Islet precursor cell (in vitro differentiated cells): ENCODE measurements at places on chromosomes 5 and 9.

GRCh38 chr5:123756816-123757215, 244.8 kb downstream of the CSNK1G3 start:
- no peak for DNase-seq

GRCh38 chr9:33202552-33203201, 35.5 kb upstream of the B4GALT1 start:
- no peak for DNase-seq

DNA sequence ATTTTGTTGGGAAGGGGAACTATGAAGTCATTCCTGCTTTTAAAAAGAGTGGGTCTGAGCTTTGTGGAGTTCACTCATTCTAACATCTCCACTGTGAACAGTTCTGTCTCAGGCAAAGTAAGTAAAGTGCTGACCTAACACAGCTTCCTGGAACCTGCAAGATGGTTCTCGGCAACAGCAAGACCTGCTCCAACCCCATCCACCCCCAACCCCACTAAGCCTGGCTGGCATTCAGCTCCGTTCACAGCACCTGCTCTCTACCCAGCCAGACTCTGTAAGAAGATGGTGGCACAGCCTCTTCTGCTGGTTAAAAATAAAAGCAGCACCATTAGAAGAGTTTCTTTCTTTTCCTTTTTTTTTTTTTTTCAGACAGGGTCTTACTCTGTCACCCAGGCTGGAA, 42.0 kb downstream of the EPB41L4B start:
- peak; percentile 37 for DNase-seq

GRCh38 chr9:33698267-33698666, 97.1 kb upstream of the PRSS3 start:
- no peak for DNase-seq

DNA sequence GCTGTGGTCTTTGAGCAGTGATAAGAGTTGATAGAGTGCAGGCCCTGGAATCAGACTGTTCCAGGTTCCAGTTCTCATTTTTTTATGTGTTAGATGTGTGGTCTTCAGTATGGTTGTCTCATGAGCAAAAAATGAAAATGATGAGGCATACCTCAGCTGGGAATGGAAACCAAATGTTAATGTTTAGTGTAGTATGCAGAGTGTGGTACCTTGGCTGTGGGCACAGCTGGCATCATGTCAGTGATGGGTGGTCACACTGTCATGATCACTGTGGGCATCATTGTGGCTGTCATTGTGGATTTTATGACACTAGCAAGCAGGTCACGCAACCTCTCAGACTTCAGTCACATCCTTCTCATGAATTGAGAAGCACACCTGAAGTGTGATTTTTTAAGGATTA, 6.4 kb downstream of the ABLIM3 start:
- no peak for DNase-seq

GRCh38 chr5:88716101-88716500, 166.9 kb downstream of the MEF2C start:
- no peak for DNase-seq

DNA sequence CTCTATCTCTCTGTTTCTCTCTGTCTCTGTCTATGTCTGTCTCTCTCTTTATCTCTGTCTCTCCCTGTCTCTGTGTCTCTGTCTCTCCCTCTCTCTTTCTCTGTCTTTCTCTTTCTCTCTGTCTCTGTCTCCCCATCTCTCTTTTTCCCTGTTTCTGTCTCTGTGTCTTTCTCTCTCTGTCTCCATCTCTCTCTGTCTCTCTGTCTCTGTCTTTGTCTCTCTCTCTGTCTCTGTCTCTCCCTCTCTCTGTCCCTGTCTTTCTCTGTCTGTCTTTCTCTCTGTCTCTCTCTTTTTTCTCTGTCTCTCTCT, 2.1 kb upstream of the SLC6A19 start:
- no peak for DNase-seq

- no peak for DNase-seq
These were observed 2.2 kb downstream of the DOCK8 start for GRCh38 chr9:216866-217265.

DNA sequence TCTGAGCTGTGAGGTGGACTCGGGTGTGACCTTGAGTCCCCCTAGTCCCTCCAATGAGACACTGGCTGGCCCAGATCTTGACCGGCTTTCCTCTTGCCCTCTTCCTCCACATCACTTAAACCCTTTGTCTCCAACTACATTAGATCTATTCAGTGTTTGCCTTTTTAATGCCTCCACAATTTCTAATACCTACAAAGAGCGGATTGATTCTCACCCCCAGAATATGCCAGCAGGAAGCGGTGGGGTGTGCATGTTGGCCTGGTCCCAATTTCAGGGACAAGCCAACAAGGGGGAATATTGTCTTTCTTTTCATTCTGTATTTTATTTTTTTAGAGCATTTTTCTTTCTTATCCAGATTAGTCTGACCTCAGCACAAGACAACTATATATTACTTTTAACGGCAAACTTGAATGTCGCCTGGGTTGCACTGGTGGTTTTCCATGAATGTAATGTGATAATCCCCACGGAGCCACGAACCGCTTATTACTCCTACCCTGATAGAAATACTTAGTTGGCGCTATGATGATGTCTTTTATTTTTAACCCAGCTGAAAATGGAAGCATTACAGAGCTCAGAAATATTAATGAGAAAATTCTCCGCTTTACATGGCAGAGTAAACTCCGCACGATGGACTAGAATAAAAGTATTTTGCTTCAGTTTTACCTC, 68.5 kb upstream of the MYO10 start:
- DNase-seq: no peak

DNA sequence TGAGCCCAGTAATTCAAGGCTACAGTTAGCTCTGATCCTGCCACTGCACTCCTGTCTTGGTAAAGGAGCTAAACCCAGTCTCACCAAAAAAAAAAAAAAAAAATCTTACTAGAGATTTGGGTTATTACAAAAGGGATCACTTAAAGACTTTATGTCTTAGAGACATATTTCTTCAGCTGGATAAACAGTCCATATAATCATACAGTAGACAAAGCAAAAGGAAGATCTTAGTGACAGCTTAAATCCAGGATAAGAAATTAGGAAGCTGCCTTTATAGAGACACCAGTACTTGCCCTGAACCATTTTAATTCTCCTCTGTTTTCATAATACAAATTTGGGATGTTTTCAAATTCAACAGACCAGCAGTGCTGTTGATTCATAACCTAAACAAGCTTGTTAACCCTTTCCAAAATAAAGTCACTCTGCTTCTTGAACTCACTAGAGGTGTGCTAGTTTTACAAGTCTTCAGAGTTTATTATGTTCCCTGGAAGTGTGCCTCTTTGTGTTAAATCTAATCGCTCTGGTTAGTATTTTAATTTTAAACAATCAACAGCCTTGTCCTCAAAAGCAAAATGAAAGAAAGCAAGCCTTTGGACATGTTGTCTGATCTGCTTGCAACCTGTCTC, 255.5 kb downstream of the ARRDC3 start:
- no peak for DNase-seq

- DNase-seq: no peak
These were observed 37.9 kb downstream of the TLR4 start for GRCh38 chr9:117742131-117742530.

GRCh38 chr9:91784673-91785446, 165.2 kb downstream of the ROR2 start:
- peak; percentile 19 for DNase-seq

DNA sequence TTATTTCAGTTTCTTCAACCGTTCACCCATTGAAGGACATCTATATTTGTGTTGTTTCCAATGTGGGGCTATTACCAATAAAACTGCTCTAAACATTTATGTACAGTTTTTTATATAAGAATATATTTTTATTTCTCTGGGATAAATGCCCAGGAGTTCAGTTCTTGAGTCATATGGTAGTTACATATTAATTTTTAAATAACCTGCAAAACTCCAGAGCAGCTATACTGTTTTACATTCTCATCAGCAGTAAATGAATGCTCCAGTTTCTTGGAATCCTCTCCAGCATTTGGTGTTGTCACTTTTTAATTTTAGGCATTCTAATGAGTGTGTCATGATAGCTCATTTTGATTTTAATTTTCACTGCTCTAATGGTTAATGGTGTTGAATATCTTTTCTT, 36.2 kb downstream of the CDK7 start:
- DNase-seq: no peak

DNA sequence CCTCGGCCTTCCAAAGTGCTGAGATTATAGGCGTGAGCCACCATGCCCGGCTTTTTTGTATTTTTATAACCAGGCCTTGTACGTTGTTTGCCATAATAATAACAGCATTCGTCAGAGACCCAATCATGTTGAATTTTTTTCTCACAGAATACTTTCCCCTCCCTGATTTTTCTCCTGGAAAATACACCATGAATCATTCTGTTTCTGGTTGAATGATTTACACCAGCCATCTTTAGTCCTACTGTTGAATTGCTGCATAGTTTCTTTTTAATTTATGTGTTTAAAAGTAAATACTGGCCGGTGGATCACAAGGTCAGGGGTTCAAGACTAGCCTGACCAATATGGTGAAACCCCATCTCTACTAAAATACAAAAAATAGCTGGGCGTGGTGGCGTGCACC, 3.5 kb downstream of the CNOT8 start:
- no peak for DNase-seq
